HS-5 (cell line): ENCODE measurements at places on chromosomes 16 and 17.
A peak's percentile ranks its signal among the peaks of the same experiment; 100 is the strongest.

GRCh38 chr16:30838876-30839471, 52.0 kb upstream of the ZNF629 start:
- DNase-seq, result no peak

GRCh38 chr17:1312261-1312870, 32.9 kb downstream of the TRARG1 start:
- no peak for DNase-seq

GRCh38 chr16:9874219-9874618, 308.0 kb downstream of the GRIN2A start:
- DNase-seq, result no peak

GRCh38 chr17:82384730-82385481, 13.3 kb downstream of the UTS2R start:
- peak; percentile 24 for DNase-seq

- DNase-seq, result no peak
Observed at GRCh38 chr16:30414159-30414558, 6.8 kb downstream of the ZNF771 start.

DNA sequence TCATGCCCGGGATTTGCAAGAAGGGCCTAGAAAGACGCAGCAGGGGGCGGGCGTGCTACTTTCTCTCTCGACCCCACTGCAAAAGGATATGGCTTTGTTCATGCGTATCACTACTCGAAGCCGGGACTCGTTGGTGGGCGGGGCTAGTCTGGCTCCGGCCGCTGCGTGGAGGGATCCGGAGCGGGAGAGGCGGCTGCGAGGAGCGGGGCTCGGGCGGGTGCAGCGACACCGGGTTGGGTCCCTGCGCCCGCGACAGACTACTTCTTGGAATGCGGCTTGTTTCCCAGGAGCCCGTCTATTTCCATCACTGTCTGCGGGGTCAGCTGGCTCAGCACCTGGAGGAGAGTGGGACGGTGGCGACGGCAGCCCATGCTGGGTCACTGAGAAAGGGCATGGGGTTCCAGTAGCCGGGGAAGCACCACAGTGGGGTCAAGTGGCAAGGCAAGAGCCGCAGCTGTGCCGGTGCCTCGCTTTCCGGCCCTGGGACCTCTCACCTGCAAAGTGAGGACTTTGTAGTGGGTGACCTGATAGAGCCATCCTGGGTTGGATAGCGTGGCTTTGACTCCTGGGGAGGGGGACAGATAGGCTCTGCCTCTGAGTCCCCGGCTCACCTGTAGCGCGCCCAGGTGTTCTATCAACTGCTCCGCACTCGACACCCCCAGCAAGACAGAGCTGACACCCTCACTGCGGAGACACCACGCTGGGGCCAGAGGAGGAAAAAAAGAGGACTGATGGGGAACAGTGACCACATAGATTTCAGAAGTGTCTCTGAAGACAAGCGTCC, 6.6 kb downstream of the KCNAB3 start:
- DNase-seq, result no peak

DNA sequence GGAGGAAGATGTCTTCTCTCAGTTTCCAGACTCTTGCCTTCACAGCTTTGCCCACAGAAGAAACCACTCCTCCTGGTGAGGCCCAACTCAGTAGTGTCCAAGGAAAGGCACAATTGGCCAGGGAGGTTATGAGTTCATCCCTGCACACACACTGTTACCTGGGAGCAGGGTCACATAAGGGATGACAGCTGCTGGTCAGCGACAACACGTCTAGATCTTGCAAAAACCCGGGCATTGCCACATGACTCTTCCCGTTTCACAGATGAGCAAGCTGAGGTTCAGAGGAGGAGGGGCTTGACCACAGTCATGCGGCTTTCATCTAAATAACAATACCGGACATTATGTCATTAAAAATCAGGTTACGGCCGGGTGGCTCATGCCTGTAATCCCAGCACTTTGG, 186.0 kb downstream of the COPRS start:
- DNase-seq, result no peak

GRCh38 chr16:66309-67182, 5.9 kb downstream of the RHBDF1 start:
- DNase-seq, result no peak

DNA sequence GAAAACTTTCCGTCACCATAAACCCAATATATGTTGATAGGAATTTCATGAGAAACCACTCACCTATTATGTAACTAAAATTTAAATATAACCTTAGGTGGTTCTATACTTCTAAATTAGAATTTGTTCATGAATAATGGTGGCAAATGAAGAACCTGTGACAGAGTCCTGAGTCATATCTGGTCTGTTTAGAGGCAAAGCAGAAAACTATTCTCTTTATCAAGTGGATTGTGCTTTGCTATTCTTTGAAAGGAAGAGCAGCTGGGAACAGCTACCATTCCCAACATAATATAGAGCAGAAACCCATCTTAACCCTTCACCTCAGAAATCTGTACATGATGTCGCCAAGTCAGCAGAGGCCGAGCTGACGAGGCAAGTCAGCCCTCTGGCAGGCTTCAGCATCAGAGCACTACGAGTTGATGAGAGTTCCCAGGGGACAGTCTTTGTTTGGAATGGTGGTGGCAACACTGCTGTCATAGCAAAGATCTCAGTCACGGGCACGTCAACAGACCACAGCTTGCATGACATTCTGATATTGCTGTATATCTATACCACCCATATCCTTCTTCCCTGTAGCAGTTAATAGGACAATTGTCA, 631.9 kb upstream of the CA10 start:
- no peak for DNase-seq

DNA sequence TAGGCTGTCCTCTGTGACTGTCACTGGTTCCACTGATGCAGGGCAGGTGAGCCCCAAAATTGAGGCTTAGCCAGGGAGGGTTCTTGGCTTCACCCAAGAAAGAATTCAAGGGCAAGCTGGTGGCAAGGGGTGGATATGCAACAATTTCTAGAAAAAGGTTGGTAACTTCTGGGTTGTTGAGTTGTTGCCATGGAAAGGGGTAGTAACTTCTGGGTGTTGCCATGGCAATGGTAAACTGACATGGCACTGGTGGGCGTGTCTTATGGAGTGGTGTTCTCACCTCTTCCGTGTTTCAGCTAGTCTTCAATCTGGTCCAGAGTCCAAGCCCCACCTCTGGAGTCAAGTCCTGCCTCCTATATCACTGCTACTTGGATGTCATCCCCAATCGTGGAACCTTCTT, 9.5 kb upstream of the GUCY2D start:
- DNase-seq, result no peak

DNA sequence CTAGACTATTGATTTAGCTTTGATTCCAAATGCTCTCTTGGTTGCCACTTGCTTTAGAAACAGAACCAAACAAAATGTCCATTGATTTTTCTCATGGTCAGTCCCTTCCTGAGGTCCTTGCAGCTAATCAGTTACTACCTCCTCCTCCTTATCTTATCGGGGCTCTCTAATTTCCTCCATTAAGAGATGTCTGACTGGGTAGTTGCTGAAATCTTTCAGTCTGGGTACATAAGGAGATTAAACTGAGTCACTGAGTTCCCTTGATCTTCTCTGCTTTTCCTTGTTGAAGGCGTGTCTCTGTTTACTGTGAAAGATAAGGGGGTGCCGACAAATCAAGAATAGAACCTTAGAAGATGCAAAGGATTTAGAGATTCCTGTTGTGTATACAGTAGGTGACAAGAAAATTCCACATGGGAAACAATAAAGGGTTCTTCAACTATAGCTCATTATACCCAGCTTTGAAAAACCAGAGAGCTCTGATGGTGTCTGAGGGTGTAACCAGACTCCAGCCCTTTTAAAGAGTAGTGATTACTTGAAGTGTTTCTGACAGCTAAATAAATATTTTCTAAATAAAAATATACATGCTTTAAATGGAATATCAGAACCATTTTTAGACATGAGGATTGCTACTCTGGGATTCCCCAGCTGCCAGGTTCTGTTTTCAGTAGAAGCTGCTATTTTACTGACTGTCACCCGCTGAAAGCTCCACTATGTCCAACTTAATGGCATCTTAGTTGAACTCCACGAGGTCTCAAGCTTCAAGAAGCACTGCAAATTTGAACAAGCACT, 791.3 kb upstream of the SOX9 start:
- no peak for DNase-seq

DNA sequence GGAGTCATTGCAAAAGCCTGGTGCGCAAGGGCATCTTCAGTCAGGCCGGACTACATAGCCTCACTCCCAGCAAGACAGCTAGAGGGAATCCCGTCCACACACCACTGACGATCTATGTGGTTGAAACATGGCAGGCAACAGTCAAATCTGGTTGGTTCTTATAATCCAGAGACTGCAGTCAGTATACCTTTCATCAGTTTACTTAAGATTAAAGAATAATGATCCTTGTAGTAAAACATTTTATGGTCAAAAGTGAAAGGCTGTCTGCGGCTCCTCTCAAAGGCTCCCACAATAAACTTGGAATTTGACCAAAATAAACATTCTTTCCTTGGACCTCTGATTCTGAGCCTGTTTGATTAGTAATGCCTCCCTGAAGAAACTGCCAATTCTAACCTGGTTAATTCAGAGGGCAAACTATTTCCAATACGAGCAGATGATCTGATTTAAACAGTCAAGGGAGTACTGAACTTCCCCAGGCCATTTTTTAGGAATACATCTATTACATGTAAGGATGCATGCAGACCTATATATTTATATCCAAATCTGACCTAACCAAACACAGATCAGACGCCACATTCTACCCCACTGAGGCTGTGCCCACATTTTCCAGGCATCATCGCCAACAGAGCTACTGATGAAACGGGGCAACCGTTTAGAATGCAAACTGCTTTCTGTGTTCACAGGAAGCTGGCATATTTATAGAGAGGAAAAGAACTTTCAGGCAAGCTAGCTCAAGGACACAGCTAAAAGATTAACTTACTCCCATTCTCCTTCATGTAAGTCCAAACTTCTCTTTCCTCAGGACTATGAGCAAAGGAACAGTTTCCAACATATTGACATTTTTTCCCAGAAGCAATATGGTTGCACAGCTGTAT, 15.3 kb upstream of the TXNDC11 start:
- no peak for DNase-seq

GRCh38 chr16:50548125-50548908, at the start of gene NKD1:
Gene NKD1 (plus strand): TSS chr16:50548396. CDS start chr16:50548554, 158 bp downstream.
- DNase-seq, result no peak

DNA sequence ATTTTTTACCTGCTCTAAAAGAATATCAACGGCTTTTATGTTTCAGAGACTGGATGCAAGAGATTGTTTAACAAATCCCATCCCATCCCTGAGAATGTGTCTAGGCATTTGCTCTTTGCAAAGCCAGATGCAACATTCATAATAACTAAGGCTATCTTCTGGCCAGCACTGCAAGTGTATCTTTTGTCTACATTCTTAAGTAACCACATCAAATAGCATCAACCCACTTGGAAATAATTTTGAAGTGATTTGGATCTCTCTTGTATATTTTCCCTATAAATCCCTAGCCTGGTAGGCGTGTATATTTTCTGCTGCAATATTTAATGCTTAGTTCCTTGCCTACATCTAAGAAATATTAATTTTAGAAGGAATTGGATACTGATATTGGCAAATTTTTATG, 64.3 kb downstream of the PIGL start:
- DNase-seq, result no peak

DNA sequence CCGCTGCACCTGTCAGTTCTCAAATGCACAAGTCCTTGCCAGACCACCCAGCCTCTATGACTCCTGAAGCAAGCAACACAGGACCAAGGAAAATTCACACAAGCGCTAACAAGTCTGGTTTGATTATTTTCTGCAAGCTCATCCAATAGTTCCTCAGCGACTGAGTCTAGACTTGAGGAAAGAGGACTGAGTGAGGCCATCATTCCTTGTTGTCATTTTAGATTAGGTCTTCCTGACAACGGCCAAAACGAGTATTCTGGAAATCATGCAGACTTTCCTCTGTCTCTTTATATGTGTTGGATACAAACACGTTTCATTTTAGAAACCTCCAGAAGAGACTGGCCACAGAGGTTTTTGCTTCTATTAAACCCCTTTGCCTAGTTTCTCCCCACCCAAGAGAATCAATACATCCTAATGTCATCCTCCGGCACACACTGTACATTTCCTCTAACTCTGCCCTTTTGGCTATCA, 561 bp downstream of the CCDC47 start:
- DNase-seq, result no peak
